ENCODE measurements at places on chromosomes 13 and 19. TPM values are rescaled to one million over a fixed set of nuclear protein-coding genes. Genes with fewer than 3 reads are reported as not detected.

DNA sequence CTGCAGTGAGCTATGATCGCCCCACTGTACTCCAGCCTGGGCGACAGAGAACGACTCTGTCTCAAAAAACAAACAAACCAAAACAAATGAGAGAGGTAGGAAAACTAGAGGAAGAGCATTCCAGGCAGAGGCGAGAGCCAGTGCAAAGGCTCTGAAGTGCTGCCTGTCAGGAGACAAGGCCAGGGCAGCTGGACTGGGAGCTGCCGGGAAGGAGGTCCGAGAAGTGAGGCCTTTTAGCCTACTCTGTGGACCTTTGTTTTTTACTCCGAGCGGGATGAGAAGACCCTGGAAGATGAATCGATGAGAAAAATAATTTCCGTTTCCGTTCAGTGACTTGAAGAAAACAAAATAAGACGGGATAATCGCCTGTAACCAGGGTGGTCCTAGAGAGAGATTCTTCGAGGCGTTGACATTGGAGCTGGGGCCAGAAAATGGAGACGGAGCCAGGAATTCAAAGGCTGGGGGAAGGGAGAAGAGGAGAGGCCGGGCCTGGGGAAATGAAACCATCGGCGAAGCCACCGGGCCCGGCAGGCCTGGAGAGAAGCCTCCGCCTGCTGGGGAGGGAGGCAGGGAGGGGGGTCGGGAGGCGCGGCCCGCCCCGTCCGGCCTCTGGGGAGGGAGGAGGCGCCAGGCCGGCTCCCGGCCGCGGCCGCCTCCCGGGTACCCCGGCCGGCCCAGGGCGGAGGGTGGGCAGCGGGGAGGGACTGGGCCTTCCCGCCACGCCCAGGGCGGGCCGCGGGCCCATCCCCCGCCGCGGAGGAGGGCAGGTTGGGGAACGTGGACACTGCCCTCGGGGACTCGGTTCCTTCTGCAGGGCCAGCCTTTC, 7.8 kb upstream of the SERTAD1 start:
- peak; percentile 95 for DNase-seq

GRCh38 chr13:74931698-74932433, 550.1 kb downstream of the TBC1D4 start:
- DNase-seq, result no peak

DNA sequence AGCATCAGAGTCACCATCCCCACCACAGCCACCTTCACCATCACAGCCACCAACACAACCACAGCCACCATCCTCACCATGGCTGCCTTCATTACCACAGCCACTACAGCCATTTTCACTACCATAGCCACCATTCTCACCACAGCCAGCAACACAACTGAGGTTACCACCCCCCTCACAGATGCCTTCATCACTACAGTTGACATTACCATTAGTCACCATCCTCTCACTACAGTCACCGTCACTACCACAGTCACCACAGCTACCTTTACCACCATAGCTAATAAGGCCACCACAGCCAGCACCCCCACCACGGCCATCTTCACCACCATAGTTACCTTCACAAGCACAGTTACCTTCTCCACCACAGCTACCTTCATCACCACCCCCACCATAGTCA, 269.6 kb downstream of the DNAJC15 start:
- no peak for DNase-seq

DNA sequence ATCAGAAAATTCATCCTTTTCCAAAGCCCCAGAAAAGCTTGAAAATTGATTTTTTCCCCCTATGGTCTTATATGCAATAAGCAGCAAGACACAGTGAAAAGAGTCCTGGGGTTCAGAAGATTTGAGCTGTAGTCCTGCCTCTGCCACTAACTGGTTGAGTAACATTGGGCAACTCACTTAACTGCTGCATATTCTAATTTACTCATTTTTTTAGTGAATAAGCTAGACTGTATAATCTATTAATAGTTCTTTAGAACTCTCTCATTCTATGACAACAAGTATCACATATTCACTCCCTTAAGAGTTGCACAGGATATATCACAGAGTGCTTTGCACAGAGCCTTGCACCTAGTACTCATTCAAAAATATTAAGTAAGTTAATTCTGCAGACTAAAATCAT, 110.8 kb downstream of the STOML3 start:
- no peak for DNase-seq

DNA sequence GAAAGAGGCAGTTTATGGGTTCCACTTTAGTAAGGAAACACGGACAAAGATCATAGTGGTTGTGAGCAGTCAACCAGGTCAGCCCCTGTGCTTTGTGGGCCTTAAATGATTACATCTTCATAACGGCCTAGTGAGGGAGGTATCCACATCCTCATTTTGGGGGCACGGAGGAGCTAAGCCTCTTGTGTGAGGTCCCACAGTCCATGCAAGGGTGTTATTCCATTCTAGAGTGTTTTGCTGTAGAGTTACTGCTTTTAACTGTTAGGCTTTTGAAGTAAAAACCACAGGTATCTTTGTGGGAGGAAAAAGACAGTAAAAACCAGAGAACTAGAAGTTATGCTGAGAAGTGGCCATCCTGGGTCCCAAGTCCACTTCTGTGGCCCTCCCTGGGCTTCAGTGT, 4.0 kb downstream of the NOP53 start:
- DNase-seq, result no peak

DNA sequence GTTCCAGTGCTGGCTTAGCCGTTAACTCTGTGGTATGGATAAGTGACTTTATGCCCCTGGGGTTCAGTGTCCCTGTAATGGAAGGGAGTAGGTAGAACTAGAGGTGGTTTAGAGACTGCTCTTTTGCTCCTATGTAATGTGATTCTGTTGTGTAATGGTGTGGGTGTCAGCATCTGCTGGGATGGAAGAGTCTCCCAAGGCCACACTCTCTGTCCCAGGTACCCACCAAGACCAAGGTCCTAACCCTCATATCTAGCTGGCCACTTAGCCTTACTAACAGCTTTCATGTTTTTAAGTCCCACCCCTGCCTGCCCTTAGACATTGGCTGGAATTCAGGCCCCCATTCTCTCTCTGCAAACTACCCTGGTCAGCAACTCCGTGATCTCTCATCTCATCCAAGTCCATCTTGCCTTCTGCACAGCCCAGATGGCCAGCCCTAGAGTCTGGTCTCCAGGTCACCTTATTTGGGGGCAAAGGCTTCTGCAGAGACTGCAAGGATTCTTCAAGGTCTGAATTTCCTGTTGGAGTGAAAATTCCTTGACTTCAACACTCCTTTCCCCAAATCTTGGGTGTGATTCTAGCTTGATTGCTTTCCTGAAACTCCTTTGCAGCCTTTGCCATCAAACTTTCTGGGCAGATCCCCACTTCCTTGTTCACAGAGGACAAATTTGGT, 48.4 kb downstream of the SERP2 start:
- DNase-seq, result no peak

- DNase-seq, result no peak
Observed at GRCh38 chr13:79880818-79881217, 399.9 kb downstream of the NDFIP2 start.

- peak; percentile 89 for DNase-seq
Observed at GRCh38 chr19:36140304-36141038, 605 bp downstream of the CAPNS1 start.

- DNase-seq, result peak; percentile 67
Observed at GRCh38 chr19:1265615-1266128, 3.5 kb upstream of the CIRBP start.

DNA sequence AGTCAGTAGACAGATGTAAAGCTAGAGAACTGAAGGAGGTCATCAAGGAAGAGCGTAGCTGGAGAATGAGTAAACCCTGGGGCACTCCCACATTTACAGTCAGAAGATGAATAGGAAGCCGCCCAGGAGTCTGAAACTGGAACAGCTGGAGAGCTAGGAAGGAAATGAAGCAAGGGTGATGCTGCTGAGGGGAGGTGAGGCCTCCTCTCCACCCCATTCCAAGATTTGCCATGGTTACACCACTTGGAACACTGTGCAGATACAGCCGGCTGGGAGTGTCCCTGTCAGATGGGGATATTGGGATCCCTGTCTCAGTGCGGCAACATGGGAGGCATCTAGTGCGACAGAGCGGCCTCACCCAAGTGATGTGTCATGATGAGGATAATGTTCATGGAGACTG, 51.8 kb upstream of the GPI start:
- no peak for DNase-seq

DNA sequence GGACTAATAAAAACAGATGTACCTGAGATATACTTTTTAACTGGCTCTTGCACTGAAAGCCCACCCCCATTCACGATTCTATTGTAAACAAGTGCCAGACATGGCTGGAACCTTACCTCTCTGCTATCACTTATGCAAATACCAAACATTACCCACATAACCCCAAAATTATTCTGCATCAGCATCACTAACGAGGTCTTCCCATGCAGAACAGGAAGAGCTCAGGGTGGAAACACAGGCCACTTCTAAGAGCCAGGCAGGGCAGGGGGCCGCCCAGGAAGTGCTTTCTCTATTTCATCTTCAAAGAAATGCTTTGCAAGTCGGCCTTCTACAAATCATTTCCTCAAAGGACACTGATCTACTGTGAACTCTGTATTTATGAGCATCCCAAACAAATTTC, 7.3 kb downstream of the IRS2 start:
- DNase-seq, result no peak

DNA sequence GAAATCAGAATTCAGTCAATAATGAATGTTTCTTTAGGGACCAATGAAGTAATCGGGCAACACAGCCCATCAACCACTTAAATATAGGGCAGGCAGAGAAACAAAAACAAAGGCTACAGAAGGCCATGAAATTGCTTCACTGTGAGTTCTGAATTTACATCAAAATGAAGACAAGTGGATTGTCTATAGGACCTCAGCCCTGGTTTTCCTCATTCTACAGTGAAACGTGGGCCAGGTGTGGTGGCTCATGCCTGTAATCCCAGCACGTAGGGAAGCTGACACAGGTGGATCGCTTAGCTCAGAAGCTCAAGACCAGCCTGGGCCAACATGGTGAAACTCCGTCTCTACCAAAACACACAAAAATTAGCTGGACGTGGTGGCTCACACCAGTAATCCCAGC, 416.0 kb downstream of the KLF12 start:
- no peak for DNase-seq

GRCh38 chr19:926323-926588, 421 bp downstream of the ARID3A start:
- DNase-seq, result no peak

DNA sequence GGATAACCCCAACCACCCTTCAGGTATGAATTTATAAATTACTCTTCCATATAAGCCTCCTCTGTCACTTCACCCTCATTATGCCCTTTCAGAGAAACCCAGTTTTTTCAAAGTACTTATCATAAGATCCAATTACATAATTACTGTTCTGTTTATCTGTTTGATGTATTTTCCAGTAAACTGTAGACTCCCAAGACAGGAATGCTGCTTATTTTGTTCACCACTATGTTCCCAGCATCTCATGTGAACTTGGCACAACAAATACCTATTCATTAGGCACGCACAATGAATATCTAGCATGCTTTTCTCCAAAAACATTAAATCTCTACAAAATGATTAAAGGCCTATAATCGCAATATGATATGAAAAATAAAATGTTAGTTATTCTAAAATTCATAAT, 13.2 kb downstream of the ENOX1 start:
- no peak for DNase-seq

- DNase-seq, result no peak
Observed at GRCh38 chr13:65855242-65855805, 1374.8 kb downstream of the PCDH9 start.

DNA sequence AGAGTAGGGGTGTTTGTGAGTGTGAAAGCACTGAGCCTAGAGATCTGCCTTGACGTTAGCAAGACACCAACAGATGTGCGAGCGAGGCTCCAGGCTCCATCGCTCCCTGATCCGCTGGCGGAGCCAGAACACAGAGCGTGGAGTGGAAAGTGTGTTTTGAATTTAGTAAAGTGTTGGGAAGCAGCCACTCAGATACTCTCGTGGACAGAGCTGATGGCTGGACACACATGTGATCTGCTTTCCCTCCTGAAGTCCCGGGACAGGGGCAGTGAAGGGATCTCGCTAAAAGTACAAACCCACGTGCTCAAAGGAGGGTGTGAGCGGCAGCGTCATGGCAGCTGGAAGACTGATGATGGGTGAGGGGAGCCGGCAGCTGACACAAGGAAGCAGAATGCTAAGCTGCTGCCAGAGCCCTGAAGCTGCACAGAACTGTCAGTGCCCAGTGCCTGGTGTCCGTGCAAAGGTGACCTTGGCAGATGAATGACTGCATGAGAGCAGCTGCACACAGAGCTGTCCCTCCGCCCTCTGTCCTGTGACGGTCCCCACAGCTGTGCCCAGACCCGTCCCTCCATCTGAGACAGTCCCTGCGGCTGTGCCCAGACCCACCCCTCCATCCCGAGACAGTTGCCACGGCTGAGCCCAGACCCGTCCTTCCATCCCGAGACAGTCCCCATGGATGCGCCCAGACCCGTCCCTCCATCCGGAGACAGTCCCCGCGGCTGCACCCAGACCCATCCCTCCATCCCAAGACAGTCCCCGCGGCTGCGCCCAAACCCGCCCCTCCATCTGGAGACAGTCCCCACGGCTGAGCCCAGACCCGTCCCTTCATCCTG, 29.6 kb upstream of the TMEM255B start:
- peak; percentile 31 for DNase-seq

DNA sequence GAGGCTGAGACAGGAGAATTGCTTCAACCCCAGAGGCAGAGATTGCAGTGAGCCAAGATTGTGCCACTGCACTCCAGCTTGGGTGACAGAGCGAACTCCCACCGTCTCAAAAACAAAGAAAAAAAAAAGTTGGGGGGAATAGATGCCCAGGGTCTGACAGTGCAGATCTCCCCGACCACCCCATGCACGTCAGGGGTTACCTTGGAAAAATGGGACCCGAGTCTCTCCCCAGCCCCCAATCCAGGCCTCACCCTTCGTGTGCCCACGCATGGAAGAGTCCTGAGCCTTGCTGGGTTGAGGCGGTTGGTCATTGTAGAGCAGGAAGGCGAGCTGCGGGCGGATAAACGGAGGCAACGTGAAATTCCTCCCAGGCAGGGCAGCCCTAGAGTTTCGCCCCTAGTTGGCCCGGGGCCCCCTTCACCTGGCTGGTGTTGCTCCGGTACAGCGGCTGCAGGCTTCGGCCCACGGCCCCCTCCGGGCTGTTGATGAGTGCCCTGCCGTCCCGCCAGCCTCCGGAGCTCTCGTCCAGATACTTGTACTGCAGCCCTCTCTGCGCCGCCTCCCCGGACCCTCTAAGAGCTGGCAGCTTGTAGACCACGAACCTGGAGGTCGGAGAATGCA, 588 bp downstream of the DNASE2 start:
- no peak for DNase-seq

DNA sequence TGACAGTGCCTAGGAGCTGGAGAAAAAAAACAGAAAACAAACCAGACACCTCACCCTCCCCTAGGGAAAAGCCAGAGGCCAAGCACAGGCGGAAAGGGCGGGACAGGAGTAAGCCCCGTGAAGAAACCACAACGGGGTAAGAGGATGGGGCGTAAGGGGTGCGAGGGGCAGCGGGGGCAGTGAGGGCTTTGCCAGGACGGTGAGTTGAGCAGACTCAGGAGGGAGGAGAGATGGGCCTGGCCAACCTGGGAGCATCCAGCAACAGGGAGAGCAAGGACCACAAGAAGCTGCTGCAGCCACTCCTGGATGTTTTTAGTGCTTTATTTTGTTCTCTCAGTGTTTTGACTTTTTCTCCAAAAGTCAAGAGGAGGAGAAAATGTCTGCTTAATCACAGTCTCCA, 114.1 kb upstream of the SOX1 start:
- DNase-seq, result no peak

The FGF9 gene
- not detected for polyA plus RNA-seq

The LRRC63 gene
- polyA plus RNA-seq, result 0.06 TPM

The FXYD7 gene
- 0.15 TPM for polyA plus RNA-seq

The SELENOV gene
- not detected for polyA plus RNA-seq

The PODNL1 gene
- polyA plus RNA-seq, result 1.8 TPM

The ZNF571 gene
- 1.3 TPM for polyA plus RNA-seq

The EMC10 gene
- 147 TPM for polyA plus RNA-seq

The LSR gene
- polyA plus RNA-seq, result 4.4 TPM
